ENCODE measurements at places on chromosomes 2 and 18.
A peak's percentile ranks its signal among the peaks of the same experiment; 100 is the strongest.

DNA sequence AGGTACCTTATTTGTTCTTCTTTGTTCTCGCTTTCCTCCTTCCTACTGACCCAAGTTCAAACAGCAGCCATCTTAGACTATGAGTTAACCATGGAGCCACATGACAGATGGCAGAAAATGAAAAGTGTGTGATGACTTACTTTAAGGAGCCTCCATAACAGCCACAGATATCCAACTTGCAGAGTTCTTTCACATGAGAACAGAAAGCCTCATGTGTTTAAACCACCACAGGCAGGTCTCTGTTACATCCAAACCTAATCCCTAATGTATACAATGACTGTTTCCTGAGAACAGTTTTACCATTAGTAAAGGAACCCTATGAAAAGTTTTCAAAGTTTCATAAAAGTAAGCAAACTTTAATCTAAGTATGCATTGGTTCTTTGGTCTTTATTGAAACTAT is 20.3 kb downstream of the B4GALT6 start:
- DNase-seq, result no peak

- no peak for DNase-seq
These were observed 11.7 kb downstream of the LYPD6B start for GRCh38 chr2:149050188-149050587.

DNA sequence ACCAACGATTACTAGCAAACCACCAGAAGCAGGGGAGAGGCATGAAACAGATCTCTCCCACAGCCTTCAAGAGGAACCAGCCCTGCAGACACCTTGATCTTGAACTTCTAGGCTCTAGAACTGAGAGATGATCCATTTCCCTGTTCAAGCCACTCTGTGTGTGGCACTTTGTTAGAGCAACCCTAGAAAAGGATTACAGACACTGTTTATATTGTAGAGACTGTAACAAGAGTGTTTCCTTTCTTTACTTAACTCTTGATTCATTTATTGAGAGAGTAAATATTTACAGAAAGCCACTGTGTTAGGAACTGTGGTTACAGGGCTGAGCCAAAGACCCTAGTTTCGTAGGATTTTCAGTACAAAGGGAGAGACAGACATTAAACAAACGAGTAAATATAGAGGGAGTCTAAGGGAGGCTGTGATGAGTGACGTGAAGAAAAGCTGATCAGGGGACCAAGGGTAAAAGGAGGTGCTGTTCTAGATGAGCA is 10.9 kb downstream of the CCDC68 start:
- no peak for DNase-seq

- peak; percentile 69 for DNase-seq
These were observed 114.1 kb upstream of the NDUFV2 start for GRCh38 chr18:8988260-8988871.

DNA sequence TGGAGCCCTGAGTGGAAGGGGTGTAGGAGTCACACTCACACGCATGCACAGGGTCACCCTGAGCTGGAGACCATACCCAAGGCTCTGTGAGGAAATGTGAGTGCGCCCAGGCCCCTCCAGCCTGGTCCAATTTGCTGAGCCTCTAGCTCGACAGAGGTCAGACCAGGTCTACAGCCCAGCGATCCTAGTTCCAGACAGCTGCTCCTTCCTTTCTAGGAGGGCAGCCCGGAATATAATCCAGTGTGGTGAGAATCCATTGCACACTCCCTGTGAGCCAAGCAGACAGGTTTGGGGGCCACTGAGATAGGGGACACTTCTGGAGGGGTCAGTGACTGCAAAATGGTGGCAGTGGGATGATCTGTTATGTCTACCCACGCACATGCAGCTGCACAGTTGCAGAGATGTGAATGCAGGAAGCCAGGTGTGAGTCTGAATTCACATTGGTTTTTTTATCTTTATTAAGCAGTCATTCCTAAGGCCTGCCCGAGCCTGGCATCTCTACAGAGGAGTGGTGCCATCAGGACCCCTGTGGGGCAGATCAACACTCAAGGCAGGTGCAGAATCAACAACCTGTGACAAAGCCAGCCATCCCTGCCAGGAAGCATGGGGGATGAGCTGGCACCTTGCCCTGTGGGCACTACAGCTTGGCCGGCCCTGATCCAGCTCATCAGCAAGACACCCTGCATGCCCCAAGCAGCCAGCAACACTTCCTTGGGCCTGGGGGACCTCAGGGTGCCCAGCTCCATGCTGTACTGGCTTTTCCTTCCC is at the start of gene GPR148:
GPR148 (plus strand) TSS at position 522 of the 768 bp plus-strand sequence; CDS start at position 604, 82 bp downstream.
- no peak for DNase-seq

GRCh38 chr2:62565309-62565908 is 59.4 kb upstream of the TMEM17 start:
- no peak for DNase-seq

- DNase-seq, result no peak
These were observed 97.5 kb upstream of the FSHR start for GRCh38 chr2:49251766-49252165.

Data from suppressor macrophage treated with lipopolysaccharide for 4 hours (primary cell).